Mammary microvascular endothelial cell (primary cell): ENCODE measurements at places on chromosomes 1 and 21. TPM values are rescaled to one million over a fixed set of nuclear protein-coding genes. Genes with fewer than 3 reads are reported as not detected.

The PIGK gene
- total RNA-seq = 26.0 and 34.7 TPM in 2 replicates

The HES5 gene
- not detected in 2 replicates for total RNA-seq

The HTR1D gene
- 1.4 TPM in 2 replicates for total RNA-seq

The CHI3L2 gene
- total RNA-seq = not detected in 2 replicates

The VPS45 gene
- 20.5 and 30.6 TPM in 2 replicates for total RNA-seq

The RUNX3 gene
- not detected in 2 replicates for total RNA-seq

The ANGPTL1 gene
- total RNA-seq = not detected in 2 replicates

The KAZN gene
- total RNA-seq = 2.3 and 3.2 TPM in 2 replicates

The DISP1 gene
- 1.1 TPM in 2 replicates for total RNA-seq

The TENT5C gene
- total RNA-seq = 0.69 and 1.00 TPM in 2 replicates

The SPATA21 gene
- total RNA-seq = not detected in 2 replicates

The RCSD1 gene
- 2.5 and 3.5 TPM in 2 replicates for total RNA-seq

The BTBD19 gene
- 4.6 and 5.9 TPM in 2 replicates for total RNA-seq

The TRAPPC10 gene
- total RNA-seq = 17.1 and 18.4 TPM in 2 replicates

The TMEM52 gene
- not detected in 2 replicates for total RNA-seq

The RAD54L gene
- 10.8 and 14.1 TPM in 2 replicates for total RNA-seq

The NCDN gene
- total RNA-seq = 10.4 and 14.4 TPM in 2 replicates

The SPRR2G gene
- not detected in 2 replicates for total RNA-seq
